Left hindlimb (tissue), 1 donor: ENCODE measurements at places on chromosomes 12 and 14.

DNA sequence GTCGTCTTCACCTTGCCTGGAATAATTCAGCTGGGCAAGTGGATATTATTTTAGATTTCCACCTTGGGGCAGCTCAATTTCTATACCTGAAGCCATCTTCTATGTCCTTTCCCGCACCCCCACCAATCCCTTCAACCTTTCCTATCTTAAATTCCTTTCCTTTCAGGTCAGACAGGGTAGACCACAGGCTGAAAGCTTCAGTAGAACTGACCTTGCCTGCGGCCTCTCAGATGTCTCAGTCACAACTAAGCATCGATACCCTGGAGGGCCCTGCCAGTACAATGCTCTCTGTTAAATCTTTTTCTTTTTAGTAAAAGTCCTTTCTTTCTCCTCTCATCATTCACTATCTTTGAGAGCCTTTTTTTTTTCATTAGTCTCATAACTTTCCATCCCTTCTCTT lies 38.9 kb downstream of the SLC2A14 start:
- no peak for DNase-seq

DNA sequence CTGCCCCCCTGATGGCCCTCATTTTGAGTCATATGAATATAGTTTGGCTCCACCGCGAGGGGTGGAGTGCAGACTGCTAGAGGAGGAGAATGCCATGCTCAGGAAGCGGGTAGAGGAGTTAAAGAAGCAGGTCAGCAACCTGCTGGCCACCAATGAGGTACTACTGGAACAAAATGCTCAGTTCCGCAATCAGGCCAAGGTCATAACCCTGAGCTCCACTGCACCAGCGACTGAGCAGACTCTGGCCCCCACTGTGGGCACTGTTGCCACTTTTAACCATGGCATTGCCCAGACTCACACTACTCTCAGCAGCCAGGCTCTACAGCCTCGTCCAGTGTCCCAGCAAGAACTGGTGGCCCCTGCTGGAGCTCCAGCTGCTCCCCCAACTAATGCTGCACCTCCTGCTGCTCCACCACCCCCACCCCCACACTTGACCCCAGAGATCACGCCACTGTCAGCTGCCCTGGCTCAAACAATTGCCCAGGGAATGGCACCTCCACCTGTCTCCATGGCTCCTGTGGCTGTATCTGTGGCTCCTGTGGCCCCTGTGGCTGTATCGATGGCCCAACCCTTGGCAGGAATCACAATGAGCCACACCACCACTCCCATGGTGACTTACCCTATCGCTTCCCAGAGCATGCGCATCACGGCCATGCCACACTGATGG lies 3.3 kb downstream of the ZC3H10 start:
- DNase-seq = no peak

- no peak for DNase-seq
Observed at GRCh38 chr14:50791201-50791600, 39.8 kb downstream of the NIN start.

DNA sequence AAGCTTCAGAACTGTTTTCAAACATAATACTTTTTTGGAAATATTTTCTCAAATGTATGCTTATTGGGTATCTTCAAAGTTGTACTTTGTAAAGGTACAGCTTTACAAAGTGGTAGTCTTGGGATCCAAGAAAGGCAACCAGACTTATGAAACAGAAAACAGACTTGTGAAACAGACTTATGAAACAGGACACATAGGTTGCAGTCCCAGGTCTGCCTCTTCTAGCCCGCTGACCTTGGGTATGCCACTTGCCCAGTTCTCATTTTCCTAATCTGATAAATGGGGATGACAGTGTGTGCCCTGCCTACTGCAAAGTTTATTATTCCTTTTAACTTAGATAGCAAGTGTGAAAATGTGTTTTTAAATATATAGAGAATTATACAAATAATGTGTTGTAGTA lies 114.3 kb downstream of the KICS2 start:
- no peak for DNase-seq

- no peak for DNase-seq
Observed at GRCh38 chr12:21502164-21502496, 541 bp downstream of the GOLT1B start.

DNA sequence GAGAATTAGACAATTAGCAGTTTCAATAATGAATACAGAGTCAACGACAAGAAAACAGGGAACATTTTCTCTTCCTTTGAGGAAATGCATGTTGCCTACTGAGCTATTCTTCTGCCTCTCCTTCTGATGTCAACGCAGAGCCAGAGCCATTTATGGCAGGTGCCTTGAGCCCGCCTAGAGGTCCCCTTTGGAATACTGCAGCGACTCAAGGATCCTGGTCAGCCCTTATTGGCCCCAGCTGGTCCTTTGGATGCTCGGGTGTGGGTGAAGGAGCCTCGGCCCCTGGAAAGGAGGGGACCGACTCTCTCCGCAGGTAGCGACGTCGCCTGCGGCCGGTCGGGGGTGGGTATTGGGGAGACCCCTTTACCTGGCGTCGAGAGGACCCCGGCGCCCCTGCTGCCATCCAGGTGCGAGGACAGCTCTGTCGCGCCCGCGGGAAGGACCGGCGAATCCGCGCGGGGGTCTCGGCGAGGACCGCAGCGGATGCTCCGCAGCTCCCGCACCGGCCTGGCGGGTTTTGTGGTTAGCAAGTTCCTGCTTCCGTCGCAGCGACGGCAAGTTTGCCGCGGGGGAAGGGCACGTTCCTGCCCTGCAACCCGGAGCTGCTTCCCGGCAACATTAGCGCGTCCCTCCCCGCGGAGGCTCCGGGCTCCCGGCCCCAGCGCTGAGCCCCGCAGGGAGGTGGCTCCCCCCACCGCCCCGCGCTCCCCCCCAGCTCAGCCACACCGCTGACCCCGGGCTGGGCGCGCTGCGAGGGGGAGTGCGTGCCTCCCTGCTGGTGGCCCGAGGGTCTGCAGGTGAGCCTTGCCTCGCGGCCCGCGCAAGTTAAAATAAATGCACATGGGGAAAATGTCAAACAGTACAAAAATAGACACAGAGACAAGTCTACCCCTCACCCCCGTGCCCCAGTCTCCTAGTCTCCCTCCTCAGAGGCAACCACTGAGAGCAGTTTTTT lies at the start of gene MANSC1:
Gene MANSC1 (minus strand): TSS at position 532 of the 955 bp plus-strand sequence. CDS start 6,928 bp downstream, outside the sequence.
- peak; percentile 61 for DNase-seq

- no peak for DNase-seq
Observed at GRCh38 chr14:60163693-60164092, 1.5 kb downstream of the DHRS7 start.

GRCh38 chr12:109016016-109016415 lies 4.9 kb downstream of the SVOP start:
- no peak for DNase-seq

GRCh38 chr12:105930557-105931503 lies 207.9 kb downstream of the NUAK1 start:
- DNase-seq = no peak

GRCh38 chr12:24113701-24114100 lies 164.2 kb upstream of the SOX5 start:
- DNase-seq = no peak
